Renal cortical epithelial cell (primary cell): ENCODE measurements at places on chromosomes 3 and 15. TPM values are rescaled to one million over a fixed set of nuclear protein-coding genes. Genes with fewer than 3 reads are reported as not detected.

- no peak for DNase-seq
Observed at GRCh38 chr3:71303627-71304200, 279.8 kb downstream of the FOXP1 start.

DNA sequence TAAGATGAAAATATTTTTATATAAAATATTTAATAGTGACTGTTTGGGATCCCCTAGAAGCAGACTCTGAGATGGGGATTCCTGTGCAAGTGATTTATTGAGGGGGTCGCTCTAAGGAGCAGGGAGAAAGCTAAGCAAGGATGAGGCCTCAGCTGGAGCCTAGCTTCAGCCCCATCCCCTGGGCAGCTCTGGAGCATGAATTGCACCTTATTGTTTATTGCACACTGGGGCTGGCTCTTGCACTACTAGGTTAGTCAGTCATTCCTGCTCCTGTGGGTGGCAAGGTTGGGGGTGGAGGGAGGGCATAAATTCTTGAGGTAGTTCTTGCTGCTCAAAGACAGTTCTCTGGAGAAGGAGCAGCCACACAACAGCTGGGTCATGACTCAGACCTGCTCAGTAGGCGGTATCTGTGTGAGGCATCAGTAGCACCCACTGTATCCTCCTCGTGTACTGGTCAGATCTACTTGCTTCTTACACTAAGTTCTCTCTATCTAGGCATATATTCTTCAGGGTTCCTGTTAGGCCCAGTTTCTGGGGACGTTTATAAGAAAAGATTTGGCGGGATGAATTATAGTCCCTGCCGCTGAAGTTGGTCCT lies 27.2 kb upstream of the TNFSF10 start:
- DNase-seq: peak; percentile 98

- no peak for DNase-seq
Observed at GRCh38 chr3:69108811-69109210, 13.6 kb downstream of the LMOD3 start.

DNA sequence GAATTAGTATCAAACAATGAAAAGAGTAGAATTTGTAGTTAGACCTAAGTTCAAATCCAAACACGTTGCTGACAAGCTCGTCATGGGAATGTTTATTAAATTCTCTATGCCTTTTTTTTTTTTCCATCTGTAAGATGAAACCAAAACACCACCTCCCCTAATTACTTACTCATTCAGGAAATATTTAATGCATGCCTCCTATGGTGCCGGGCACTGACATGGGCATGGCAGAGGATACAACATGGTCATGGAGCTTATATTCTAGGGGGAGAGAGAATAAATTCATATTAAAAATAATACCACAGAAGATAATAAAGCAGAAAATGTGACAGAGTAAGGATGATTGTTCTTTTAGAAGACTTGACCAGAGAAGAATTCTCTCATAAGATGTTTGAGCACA lies 215.8 kb downstream of the RYR3 start:
- no peak for DNase-seq

- no peak for DNase-seq
Observed at GRCh38 chr15:40941068-40941527, 12.0 kb downstream of the DLL4 start.

GRCh38 chr15:77516076-77516475 lies 95.4 kb downstream of the HMG20A start:
- no peak for DNase-seq

GRCh38 chr3:4464576-4464975 lies 2.5 kb downstream of the SUMF1 start:
- no peak for DNase-seq

DNA sequence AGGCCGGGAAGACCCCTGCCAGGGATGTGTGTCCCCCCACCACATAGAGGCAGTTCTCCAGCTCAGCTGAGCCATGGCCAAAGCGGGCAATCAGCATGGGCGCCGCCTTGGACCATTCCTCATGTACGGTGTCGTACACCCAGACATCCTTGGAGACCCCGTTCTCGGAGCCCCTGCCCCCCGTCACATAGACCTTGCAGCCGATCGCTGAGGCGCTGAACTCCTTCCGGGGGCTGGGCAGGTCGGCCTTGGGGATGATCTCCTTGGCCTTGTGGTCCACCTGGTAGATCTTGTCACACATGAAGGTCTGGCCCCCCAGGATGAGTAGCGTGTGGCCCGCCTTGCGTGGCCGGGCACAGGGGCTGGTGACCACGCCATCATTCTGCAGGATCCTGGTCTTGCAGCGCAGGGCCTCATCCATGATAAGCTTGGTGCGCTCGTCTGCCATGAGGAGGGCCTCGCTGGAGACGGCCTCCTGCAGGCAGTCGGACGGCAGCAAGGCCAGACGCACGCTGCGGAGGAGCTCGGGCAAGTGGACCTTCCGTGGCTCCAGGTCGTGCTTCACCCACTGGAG lies 26.0 kb downstream of the KLHL25 start:
- no peak for DNase-seq

DNA sequence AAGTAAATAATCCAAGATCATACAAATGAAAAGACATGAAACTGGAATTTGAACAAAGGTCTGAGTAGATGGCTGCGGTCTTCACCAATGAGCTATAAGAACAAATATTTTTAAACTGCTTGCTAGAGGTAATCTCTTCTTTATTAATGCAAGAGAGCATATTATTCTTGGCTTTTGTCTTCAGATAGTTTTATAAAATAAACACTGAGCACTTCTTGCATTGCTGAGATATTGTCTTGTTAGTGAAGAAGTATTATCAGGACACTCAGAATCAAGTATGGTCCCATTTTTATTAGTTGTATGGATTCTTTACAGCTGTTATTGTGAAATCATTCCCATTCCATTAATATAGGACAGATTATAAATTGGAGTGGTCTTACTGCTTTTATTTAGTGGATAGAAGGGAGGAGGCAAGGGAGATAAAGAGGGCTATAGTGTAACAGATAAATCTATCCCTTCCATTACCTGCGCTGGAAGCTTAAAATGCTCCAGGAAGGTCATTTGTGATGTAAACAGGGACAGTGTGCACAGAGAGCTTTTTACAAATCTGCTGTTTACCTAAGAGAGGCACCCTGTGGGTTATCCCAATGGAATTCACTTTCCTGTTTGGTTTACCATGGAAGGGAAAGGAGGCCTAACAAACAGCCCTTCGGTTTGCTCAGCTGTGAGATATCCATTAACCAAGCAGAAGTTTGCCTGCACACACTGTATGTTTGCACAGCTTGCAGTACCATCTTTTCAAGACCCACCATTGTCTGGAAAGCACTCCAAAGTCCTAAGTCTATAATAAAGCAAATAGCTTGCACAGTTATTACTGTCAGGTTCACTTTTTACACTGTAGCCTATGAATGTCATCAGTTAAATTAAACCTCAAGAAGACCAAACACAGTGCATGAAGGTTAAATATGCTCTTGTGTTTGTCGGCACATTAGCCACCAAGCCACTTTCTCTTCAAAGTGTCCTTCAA lies 347.7 kb upstream of the TGFBR2 start:
- DNase-seq: no peak

DNA sequence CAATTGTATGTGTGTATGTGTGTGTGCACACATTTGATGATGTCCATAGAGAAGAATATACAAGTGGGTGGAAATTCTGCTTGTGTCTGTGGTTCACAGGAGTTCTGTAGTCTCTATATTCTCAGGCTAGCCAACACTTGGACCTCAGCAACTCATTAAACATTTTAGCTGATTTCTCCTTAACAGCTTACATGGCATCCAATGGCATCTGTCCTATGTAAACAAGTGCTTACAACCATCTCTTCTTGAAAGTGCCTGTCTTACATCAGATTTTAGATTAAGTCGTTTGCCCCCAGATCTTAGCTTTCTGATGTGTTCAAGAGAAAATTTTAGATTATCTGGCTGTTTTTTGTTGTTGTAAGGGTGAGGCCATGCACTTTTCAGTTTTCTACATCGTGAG lies 29.0 kb downstream of the ZNF662 start:
- no peak for DNase-seq

DNA sequence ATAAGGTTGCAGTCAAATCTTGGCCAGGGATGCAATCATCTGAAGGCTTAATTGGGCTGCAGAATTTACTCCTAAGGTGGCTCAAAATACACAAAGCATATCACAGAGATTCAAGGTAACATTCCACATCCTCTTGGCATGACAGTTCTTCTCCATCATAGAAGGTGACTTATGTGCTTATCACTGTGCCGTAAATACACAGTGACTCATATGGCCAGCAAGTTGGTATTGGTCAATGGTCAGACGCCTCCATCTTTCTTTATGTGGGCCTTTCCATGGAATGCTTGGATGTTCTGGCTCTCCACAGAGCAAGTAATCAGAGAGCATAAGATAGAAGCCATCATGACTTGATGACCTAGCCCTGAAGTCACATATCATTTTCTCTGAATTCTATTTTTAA lies 168.8 kb upstream of the ST8SIA2 start:
- DNase-seq: no peak

- no peak for DNase-seq
Observed at GRCh38 chr3:128933922-128934253, 54.5 kb downstream of the ACAD9 start.

DNA sequence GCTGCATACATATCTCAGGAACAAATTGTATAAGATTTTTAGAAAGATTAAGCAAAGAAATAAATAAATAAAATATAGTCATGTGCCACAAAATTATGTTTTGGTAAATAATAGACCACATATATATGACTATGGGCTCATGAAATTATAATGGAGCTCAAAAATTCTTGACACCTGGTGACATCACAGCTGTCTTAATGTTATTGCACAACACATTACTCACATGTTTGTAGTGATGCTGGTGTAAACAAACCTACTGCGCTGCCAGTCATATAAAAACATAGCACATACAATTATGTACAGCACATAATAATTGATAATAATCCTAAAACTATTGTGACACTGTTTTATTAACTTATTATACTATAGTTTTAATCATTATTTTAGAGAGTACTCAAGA lies 1159.1 kb downstream of the SI start:
- DNase-seq: no peak

DNA sequence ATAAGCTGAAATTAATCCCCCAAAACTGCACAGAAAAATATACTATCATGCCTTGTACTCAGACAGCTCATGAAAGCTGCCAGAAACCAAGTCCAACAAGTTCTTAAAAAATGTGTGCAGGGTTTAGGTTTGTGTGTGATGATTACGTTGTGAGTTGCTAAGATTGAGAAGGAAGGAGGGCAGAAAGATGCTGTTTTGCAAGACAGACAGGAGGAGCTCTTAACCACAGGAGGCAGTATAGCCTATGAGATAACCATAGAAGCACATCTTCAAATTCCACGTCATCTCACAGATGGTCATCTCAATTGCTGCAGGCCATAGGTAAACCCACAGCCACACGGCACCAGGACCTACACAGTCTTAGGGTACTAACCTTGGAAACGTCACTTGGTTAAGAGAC lies 191.9 kb downstream of the STT3B start:
- DNase-seq: peak; percentile 13

GRCh38 chr3:141456301-141456625 lies 30.6 kb upstream of the RASA2 start:
- no peak for DNase-seq

GRCh38 chr15:41980654-41981323 lies 8.4 kb upstream of the EHD4 start:
- DNase-seq: no peak

GRCh38 chr3:25033407-25034029 lies 394.5 kb upstream of the RARB start:
- peak; percentile 36 for DNase-seq

The PEX5L gene
- total RNA-seq: under 0.01 and 0.15 TPM in 2 replicates

The GMPS gene
- 60.8 and 74.8 TPM in 2 replicates for total RNA-seq

The LYZL4 gene
- not detected in 2 replicates for total RNA-seq

The ZNF662 gene
- 1.6 and 4.9 TPM in 2 replicates for total RNA-seq

The GTF2E1 gene
- 31.9 and 36.8 TPM in 2 replicates for total RNA-seq

The FHIT gene
- total RNA-seq: 1.4 and 5.5 TPM in 2 replicates

The SLC28A1 gene
- total RNA-seq: 0.15 TPM in 1 of 2 replicates, not detected in the other

The P2RY13 gene
- total RNA-seq: not detected in 2 replicates
